Stimulated activated naive CD8-positive, alpha-beta T cell treated with anti-CD3 and anti-CD28 coated beads, Interleukin-15, Interleukin-2, amounts not matched to agents 100 U/mL and 50 U/mL, for 24 hours (primary cell): ENCODE measurements at places on chromosomes 4 and X.

DNA sequence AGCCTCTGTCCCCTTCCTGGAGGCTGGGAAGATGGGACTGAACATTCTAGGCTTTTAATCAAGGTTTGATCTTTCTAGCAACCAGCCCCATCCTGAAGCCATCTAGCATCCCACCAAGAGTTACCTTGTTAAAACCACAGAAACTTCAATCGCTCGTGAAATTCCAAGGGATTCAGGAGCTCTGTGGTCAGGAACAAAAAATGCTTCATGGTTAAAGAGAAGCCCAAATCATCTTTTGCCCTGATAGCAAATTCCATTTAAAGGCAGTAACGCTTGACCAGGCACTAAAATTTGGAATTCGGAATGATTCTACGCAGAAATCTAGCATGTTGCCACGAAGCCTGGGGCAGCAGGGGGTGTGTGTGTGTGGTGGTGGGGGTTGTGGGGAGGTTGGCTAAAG is 47.8 kb downstream of the CASP6 start:
- no peak for DNase-seq

- no peak for DNase-seq
Observed at GRCh38 chrX:44908827-44909226, 35.8 kb downstream of the KDM6A start.

DNA sequence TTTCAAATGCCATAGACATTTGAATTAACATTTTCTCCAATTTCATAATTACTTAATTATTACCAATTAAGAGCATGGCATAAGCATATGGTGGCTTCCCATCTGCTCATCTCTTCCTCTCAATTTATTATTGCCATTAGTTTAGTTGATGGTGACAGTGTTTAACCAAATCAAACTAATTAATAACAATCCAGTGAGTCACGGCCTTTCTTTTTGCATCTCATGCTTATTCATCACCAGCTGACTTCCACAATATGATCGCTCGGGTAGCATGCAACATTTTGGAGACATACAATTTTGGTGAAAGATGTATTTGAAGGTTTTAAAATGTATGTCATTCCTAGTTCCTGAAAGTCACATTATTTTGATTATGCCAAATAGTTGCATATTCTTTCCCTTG is 172.8 kb upstream of the TACR3 start:
- DNase-seq: no peak

- DNase-seq: no peak
Observed at GRCh38 chrX:154323537-154323936, 27.9 kb downstream of the TKTL1 start.

DNA sequence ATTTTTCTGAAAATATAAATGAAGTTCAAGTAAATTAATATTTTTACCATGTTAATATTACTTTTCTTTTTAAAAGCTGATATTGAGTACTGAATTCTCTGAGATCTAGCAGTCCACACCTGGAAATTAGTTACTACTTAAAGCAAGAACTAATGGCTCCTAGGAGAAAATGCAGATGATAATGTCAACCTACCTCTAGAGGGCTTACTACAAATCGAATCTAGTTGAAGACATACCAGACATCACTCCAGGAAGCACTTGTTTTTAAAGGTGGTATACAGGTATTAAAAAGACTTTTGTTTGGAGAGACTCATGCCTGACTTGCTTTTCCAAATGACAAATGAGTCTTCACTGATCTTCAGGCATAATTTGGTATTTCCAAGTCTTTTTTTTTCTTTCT is 516.4 kb upstream of the BOD1L1 start:
- no peak for DNase-seq

GRCh38 chr4:57329279-57329678 is 219.1 kb upstream of the IGFBP7 start:
- DNase-seq: no peak

DNA sequence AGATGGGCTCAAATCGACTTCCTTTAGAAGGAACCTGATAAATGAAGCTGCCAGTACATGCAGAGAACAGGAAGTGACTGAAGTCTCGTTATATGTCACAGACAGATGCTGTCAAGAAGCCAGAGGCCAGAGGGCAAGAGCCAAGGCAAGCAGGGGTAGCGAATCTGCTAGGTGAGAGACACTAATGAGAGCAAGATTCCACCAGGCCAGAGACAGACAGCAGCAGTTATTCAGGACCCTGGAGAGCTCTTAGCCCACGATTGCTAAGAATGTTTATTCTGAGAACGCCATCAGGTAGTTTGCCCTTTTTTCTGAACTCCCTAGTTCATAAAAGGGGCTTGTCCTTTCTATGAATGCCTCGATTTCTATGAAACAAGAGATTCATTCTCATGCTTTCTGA is 73.7 kb downstream of the BEND2 start:
- DNase-seq: peak; percentile 3

DNA sequence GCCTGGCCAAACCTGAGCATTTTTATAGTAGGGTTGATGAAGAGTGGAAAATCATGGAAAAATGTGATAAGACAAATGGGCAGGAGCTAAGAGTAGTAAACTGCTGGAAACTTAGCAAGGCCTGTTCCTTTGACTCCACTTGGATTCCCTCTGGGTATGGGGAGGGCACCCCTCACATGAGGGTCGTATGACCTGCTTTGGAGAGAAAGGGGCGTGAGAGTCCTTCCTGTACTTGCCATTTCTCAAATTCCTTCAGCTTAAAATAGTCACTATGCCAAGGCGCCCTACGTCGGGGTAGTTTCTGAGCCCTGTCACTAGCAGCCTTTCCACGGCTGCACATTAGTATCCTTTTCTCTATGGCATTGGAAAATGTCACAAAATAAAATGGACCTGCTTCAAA is 49.1 kb downstream of the GPRIN3 start:
- no peak for DNase-seq

- no peak for DNase-seq
Observed at GRCh38 chr4:184939978-184940377, 78.3 kb upstream of the HELT start.

GRCh38 chr4:156329779-156330178 is 376.1 kb upstream of the CTSO start:
- no peak for DNase-seq

- no peak for DNase-seq
Observed at GRCh38 chr4:156481845-156482244, 489.8 kb downstream of the PDGFC start.

GRCh38 chr4:82644734-82645126 is 82.9 kb upstream of the TMEM150C start:
- no peak for DNase-seq

DNA sequence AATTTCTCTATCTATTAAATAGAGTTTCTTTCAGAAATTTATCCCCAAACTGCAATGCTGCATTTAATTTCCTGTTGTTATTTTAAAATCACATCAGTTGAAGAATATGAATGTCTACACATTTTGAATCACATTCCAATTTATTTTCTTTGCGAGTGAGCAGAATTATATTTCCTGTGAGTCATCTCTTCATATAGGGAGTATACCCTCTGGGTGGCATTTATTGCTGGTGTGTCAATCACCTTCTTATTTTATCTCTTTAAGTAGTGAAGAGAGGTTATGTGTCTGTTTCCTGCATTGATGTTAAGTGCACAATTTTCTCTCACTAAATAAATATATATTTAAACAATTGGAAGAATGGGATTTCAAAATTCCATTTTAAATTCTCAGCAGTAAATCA is 511.0 kb upstream of the ATOH1 start:
- DNase-seq: no peak

DNA sequence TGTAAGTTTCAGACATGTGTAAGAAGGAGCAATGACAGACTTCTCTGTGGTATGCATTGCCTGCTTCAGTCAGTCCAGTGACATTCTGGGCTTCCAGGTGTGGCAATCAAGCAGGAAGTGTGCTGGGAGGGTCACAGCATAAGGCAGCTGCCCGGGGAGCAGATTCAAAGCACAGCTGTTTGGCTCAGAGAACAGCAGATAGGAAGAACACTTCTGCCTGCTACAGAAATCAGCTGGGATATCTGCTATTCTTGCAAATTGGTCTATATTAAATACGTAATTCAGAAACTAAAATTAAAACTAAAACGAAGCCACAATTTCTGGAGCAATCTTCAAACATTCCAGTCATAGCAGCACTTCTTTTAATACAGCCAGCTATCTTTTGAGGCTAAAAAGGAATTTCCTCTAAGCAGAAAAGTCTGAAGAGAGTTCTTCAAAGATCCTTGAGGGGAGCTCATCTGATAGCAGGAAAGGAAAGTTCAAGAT is 47.5 kb upstream of the GALNT7 start:
- DNase-seq: no peak

- peak; percentile 47 for DNase-seq
Observed at GRCh38 chrX:12894074-12895030, 12.1 kb upstream of the TLR8 start.

- no peak for DNase-seq
Observed at GRCh38 chrX:150753357-150753756, 60.2 kb downstream of the MTMR1 start.
